ENCODE measurements at places on chromosomes 1 and 21. TPM values are rescaled to one million over a fixed set of nuclear protein-coding genes. Genes with fewer than 3 reads are reported as not detected.

Gene LCE2C
- not detected for total RNA-seq

Gene CFHR5
- total RNA-seq: not detected

Gene APCS
- total RNA-seq: 0.42 TPM

Gene ABCA4
- 0.22 TPM for total RNA-seq

Gene FOXO6
- 7.0 TPM for total RNA-seq

Gene YTHDF2
- total RNA-seq: 90.6 TPM

All from HCT116 (cell line).